ENCODE measurements at places on chromosomes 12 and 14.

DNA sequence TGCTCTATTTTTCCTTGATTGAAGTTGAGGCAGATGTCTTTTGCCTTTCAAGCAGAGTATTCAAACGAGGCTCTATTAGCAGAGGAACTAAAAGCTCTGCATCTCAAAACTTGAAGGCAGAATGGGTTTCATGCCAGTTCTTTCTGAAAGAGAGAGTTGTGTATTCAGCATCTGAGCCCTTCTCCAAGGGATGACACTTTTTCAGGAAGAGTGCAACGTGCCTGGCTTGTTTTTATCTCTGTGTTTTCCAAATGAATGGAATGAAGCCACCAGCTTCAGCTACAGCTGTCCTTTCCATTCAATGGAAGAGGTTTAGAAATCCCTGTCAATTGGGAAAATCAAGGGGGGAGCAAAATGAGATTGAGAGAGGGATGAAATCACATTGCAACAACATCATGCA lies 14.6 kb downstream of the BEST3 start:
- no peak overlapping the region for H3K4me3 ChIP-seq
- no peaks in the 10 kb centered on the region for H3K27me3 ChIP-seq
- H3K36me3 ChIP-seq = no peaks in the 10 kb centered on the region
- DNase-seq = no peak

- H3K27ac ChIP-seq = peak overlapping the region; percentile 96
- H3K4me1 ChIP-seq = peaks cover 33% of the 10 kb centered on the region
- H3K4me3 ChIP-seq = peak overlapping the region; percentile 88
These were observed 2.3 kb downstream of the MMP14 start for GRCh38 chr14:22838631-22839041.

- no peak for DNase-seq
- peaks cover 10% of the 10 kb centered on the region for H3K27me3 ChIP-seq
- no peaks in the 10 kb centered on the region for H3K36me3 ChIP-seq
These were observed 30.3 kb upstream of the INSM2 start for GRCh38 chr14:35503646-35504045.

DNA sequence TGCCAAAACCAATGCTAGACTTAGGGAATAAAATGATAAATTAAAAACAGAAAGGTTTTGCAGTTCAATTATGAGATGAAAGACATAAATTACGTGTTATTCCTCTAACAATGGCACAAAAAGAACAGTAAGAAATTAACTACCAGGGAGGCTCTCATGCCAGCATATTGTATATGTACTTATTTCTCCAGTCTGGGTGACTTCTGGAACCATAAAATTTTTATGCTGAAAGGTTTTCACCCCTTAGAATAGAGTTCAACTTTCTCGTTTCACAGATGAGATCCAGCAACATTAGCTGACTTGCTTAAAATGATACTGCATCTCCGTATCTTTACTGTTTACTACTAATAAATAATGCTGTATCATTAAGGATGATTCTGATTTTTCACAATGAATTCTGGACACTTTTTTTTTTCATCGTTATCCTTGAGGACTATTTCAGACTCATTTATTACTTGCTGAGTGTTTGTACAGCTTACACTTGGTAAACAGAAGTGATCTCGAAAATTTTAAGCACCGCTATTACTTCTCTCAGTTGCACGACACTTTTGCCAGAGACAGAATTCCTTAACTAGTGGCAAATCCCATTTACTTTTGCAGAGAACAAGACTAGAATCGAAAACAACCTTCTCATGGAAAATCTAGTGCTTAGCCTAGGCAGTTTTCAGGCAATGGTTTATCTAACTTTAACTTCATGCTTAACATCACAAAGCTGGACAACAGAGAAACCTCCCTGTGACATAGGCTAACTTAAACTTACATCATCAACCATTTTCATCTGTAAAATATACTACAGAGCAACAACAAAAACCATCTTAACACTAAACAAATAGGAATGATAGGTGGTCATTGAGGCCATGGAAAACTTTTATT lies 2.7 kb downstream of the RSRC2 start:
- H3K27me3 ChIP-seq = no peaks in the 10 kb centered on the region
- peaks cover 17% of the 10 kb centered on the region for H3K4me1 ChIP-seq
- DNase-seq = no peak
- peak overlapping the region; percentile 86 for H3K4me3 ChIP-seq

- no peak overlapping the region for H3K27ac ChIP-seq
- DNase-seq = no peak
- H3K27me3 ChIP-seq = no peaks in the 10 kb centered on the region
- no peaks in the 10 kb centered on the region for H3K36me3 ChIP-seq
- peaks cover 3% of the 10 kb centered on the region for H3K4me1 ChIP-seq
- no peak overlapping the region for H3K4me3 ChIP-seq
These were observed 4.1 kb upstream of the ACVR1B start for GRCh38 chr12:51947246-51947996.

GRCh38 chr12:15193946-15194345 lies 27.3 kb downstream of the RERG start:
- peaks cover 8% of the 10 kb centered on the region for H3K4me1 ChIP-seq
- DNase-seq = no peak
- no peaks in the 10 kb centered on the region for H3K27me3 ChIP-seq
- no peaks in the 10 kb centered on the region for H3K36me3 ChIP-seq
- no peak overlapping the region for H3K4me3 ChIP-seq
